Transverse colon (tissue), 4 donors: ENCODE measurements at places on chromosomes 2 and 18. TPM values are rescaled to one million over a fixed set of nuclear protein-coding genes. Genes with fewer than 3 reads are reported as not detected.

GRCh38 chr2:238873841-238874240 is 26.0 kb downstream of the TWIST2 start:
- no peak for DNase-seq

GRCh38 chr2:47237375-47238334 is 82.5 kb upstream of the STPG4 start:
- DNase-seq: no peak

DNA sequence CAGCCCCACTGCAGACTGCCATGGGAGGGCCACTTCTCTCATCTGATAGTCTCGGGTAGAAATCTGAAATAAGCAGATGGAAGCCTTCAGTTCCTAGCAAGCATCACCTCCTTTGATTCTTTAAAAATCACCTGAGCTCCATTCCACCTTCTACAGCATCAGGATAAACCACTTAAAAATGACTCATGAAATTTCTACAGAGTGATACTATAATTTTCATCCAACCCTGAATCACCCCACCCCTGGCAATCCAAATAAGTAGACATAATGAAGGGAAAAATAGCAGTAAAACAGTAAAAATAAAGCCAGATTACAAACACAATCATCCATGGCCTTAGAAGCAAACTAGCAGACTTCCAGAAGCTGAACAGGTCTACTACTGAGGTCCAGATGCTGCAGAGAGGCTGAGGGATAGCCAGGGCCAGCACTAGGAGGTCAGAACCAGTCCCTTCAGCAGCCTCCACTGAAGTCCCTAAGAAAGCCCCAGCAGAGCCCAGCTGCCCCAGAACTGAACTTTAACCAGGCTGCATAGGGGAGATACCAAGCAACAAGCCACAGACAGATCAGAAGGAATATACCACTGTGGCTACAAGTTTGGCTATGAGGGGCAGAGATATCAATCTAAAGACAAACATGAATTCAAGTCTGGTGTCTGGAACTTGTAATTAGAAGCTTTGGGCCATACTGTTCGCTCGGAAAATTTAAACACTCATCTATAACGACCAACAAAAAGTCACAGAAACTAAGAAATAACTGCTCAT is 54.7 kb upstream of the RNU4ATAC start:
- no peak for DNase-seq

DNA sequence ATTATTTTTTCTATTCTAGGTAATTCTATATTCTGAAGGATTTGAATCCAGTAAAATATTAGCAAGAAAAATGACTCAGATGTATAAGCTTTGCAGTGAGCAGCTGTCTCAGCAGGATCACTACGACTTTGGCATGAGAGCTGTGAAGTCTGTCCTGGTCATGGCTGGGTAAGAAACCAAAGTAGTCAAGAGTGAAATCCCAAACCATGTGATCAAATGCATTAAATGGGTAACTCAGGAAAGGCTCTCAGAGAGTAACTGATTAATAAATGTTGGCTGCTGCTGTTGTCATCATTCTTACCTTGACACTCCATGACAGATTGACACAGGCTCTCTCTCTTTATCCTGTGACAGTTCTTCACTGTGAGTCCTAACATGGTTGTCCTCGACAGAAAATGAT is 124.1 kb downstream of the DNAH6 start:
- DNase-seq: no peak

GRCh38 chr2:190578158-190579057 is 43.9 kb upstream of the NEMP2 start:
- DNase-seq: peak; percentile 75

- no peak for DNase-seq
These were observed 101.6 kb upstream of the TMEM18 start for GRCh38 chr2:778731-779350.

GRCh38 chr18:24219561-24220317 is 80.9 kb downstream of the CABYR start:
- DNase-seq: no peak

DNA sequence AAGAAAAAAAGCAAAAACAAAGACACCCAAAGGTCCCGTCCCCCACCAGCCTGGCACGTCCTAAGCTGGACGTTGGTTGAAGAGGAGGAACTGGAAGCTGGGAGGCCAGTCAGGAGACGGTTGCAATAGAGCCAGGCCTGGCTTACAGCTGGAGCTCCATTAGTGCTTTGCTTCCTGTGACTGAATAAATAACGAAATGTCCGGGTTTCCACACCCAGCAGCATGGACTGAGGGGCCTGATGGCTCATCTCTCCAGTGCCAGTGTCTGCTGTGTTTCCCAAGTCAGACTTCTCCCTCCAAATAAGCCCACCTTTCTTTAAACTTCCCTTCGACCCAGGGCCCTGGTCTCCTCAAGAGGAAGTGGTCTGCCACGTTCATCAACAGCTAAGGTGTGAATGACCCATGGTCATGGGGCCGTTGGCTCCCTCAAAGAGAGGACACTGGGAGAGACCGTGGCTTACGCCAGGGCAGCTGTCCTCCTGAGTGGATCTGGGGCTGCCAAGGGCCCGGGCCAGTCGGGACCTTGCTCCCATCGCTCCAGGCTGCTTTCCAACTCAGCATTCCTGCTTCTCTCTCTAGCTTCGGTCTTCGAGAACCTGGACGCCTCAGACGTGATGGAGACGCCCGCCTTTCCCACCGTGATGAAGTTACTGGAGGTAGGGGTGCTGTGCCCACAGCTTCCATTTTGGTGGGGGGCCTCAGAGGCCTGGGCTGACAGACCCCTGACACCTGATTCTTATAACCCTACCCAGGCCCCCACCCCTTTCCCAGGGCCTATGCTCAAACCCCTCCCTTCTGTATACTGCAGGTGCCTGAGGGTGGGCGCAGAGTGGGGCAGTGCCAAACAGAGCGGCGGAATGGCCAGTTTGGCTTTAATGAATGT is 44.9 kb downstream of the MYO7B start:
- DNase-seq: no peak

GRCh38 chr2:18232731-18233438 is 327.6 kb downstream of the RDH14 start:
- DNase-seq: no peak

DNA sequence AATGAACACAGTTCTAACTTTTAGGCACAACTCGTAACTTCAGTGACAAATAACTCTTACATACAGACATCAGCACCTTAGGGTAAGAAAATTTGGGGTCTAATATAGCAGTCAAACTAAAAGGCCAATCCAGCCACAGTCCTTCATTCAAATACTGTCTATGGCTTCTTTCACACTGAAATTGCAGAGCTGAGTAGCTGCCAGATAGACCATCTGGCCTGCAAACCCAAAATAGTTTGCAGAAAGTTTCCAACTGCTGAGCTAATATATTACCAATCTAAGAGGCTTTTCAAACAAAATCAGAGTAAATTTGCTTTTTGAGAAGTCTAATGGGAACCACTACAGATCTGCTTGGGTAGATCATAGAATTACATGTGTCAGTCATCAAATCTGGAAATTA is 183.4 kb downstream of the GALR1 start:
- DNase-seq: no peak

DNA sequence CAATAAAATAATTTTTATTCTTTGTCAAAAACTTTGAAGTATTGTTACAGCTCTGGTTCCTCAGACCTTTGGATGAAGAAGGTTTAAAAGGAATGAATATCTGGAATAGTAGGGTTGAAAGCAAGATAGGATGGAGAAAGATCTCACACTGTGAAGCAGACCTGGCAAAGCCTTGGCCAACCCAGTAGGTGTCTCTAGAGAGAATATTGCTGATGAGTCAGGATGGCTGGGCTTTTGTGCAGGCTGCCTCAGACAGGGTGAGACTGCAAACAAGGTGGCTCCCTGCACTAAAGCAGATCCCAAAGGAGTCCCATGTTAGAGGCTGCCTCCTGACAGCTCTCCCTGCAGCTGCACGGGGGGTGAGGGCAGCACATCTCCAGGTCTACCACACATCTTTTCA is 226.0 kb upstream of the ITGA4 start:
- no peak for DNase-seq

GRCh38 chr2:28435814-28436351 is 43.2 kb downstream of the FOSL2 start:
- DNase-seq: peak; percentile 49

EPAS1 gene
- 260 TPM for total RNA-seq

CLEC4F gene
- 0.32 TPM for total RNA-seq

CYP26B1 gene
- total RNA-seq: 2.4 TPM

CCDC74A gene
- total RNA-seq: 1.8 TPM

YES1 gene
- total RNA-seq: 128 TPM

AQP12B gene
- total RNA-seq: not detected

MIB1 gene
- 26.2 TPM for total RNA-seq
